ENCODE measurements at places on chromosomes 7 and 10.

DNA sequence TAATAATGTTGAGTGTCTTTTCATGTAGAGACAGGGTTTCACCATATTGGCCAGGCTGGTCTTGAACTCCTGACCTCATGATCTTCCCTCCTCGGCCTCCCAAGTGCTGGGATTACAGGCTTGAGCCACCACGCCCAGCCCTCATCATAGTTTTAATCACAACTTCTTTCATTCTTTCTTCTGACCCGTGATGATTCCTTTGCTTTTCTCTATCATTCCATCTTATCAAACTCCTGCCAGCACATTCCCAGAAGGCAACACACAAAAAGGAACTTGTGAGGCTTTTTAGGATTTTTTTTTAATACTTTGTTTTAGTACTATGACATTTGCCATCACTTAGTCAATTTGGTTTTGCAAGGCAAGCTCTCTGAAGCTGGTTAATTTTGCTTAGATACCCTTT lies 77.5 kb upstream of the MEOX2 start:
- DNase-seq: no peak

DNA sequence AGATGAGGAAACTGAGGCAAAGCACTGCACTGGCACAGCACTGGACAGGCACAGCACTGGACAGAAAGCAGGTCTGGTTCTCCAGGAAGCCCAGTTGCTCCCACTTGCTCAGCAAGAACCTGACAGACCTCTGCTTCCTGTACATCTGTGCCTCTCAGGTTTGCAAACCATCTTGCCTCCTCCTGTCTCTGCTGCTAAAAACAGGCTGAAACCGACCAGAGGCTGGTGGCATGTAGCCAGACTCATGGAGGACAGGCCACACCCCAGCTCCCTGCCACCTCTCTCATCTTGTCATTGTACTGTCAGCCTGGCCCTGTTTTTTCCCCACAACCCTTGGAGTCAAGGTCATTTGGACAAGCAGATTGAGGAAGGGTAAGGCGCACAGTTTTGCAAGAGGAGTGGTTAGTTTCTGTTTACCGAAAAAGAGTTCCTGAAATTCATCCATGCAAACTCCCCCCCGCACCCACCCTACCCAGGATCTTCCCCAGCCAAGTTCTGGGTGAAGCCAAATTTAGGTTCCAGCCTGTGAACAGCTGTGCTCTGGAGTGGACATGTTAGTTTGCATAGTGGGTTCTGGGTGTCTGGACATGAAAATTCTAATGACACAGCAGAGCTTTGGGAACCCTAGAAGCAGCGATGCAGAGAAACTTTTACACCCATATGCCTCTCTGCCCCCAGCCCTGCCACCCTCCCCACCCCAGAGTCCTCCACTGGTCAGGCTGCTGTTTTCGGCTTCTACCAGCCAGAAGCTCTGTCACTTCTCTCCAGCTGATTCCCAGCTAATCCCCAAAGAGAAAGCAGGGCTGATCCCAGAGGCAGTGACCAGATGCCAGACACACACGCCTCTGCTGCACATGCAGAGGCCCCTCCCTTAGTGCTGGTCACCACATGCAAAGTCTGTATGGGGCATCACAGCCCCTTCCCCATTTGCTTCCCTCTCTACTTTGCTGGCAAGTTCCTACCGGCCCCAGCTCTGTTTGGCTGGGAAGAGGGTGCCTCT lies 8.5 kb upstream of the C10orf105 start:
- peak; percentile 55 for DNase-seq

DNA sequence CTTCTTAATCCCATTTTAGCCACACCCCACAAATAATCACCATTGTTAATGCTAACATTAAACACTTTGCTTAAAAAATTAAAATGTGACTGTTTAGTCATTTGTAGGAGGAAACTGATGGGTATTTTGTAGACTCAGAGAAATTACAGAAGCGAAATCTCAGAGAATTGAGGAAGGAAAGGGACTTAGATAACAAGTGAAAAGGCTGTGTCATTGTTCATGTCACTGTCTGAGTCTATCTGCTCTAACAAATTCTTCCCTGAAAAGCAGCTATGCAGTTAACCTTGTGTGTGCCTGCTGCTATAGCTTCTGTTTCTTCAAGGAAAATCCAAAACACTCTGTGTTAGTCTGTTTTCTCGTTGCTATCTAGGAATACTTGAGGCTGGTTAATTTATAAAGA lies 40.9 kb upstream of the PLXDC2 start:
- no peak for DNase-seq

- no peak for DNase-seq
Observed at GRCh38 chr7:151271699-151272355, 23.3 kb upstream of the SMARCD3 start.

- DNase-seq: no peak
Observed at GRCh38 chr7:117124591-117125220, 171.4 kb downstream of the ST7 start.

DNA sequence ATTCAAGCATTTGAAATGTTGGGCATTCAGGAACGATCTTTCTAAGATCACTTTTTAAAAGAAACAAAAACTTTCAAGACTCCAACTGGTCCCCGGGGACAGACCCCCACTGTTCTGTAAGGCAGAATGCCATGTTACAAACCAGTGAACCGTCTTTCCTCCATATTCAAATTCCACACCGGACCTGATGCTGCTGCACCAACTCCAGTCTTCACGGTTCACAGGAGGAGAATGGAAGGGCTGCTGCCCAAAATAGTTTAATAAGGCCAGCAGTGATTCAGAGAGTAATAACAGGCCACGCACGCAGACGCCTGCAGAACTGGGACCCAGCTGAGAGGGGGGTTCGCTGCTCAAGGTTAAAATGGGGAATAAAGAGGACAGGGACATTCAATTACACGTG lies 47.2 kb downstream of the OSBPL3 start:
- no peak for DNase-seq

DNA sequence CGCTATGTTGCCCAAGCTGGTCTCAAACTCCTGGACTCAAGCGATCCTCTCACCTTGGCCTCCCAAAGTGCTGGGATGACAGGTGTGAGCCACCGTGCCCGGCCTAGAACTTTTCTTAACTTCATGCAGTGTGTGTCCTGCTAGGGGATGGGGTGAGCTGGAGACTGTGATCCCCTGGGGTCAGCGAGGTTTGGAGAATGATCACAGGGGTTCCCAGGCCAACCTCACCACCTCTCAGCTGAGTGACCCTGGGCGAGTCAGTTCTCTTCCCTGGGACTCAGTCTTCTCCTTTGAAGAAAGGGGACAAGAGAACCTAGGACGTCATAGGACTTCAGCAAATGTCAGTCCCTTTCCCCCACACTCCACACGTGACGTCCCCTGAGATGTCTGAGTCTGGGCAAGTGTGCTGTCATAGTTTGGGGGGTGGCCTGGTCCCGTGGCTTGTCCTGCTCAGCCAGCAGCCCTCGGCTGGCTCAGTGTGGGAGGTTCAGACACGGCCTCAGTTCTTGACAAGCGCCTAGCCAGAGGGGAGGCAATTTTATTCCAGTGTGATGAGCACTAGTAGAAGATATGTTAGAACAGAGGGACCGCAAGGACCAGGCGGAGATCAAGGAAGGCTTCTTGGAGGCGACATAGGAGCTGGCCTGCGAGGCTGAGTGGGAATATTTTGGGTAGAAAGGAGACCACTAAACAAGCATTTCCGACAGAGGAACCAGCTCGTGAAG lies 43.3 kb upstream of the ELN start:
- no peak for DNase-seq

DNA sequence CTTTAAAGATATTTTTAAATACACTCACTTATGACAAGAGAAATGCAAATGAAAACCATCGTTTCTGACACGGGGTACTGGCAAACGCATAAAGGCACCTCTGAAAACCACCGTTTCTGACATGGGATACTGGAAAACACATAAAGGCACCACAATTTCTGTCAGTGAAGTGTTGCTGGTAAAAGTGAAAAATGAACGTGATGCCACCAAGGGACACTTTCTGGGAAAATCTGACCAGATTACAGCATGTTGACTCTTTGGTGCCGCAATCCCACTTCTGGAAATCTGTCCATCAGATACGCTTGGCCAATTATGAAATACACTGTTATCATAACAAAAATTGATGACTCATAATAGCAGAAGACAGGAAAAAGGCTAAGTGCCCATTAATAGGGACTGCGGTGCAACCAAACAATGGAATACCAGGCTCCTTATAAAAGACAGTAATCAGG lies 131.7 kb downstream of the ZMYND11 start:
- DNase-seq: no peak

- no peak for DNase-seq
Observed at GRCh38 chr10:80622153-80622552, 84.5 kb downstream of the SH2D4B start.

GRCh38 chr7:63071396-63071795 lies 927.3 kb upstream of the ZNF722 start:
- no peak for DNase-seq

DNA sequence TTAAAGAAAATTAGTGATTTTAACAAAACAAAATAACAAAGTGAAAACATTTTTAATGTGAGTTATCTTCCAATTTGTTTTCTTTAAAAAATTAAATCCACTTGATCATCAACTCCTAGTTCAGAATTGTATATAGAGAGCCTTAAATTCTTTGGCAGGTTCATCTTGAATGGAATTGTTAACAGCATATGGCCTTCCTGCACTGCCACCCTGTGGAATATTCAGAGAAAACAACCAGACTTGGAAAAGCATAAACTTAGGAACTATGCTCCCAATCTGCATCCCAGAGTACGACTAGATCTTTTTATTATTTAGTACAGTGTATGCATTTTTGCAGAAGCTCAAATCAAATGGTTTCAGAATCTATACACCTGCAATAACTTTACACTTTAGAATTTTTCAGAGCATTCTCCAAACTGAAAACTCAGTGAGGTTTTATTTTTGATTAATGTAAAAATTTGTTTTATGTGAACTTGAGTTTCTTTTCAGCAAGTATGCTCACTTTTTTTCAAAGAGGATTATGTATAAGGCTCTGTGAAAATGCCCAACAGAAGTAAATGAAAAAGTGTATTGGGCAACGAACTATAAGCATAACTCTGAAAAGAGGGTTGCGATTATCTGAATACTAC lies 44.9 kb upstream of the ANK3 start:
- DNase-seq: peak; percentile 44

DNA sequence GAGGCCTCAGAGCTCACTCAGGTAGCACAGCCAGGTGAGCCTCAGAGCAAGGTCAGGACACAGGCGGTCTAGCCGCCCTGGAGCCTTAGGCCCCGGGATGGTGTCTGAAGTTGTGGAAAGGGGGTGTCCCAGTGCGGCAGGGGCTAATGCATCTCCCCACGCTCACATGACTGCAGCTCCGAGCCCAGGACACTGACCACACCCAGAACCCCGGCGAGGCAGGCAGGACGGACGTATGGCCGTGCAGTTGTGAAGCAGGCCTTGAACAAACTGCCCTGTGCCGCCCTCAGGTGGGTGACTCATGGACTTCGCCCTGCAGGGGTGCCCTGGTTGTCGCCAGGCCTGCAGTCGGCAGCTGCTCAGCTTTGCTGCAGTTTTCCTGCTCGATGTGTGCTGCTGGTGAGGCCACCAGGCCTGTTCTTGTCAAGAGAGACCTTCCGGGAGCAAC lies 5.0 kb upstream of the PRKAR1B start:
- peak; percentile 93 for DNase-seq

DNA sequence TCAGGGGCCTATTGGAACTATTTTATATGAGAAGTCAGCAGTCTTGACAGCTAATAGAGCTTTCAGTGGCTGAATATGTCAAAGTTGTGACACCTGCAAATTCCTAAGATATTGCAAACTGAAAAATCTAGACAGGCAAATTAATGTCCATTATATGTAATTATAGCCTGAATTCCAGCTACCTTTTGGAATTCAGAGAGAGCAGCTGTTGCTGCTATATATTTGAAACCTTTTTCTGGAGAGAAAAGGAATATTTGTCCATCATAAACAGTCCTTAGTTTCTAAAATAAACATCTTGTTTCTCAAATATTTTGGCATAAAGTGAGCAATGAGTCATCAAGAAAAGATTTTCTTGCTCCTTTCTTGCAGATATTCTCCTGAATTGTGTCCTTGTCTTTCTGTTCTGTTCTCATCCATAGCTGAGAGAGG lies 408.9 kb upstream of the SEMA3D start:
- no peak for DNase-seq

GRCh38 chr10:6473430-6473829 lies 106.6 kb downstream of the PRKCQ start:
- DNase-seq: no peak

DNA sequence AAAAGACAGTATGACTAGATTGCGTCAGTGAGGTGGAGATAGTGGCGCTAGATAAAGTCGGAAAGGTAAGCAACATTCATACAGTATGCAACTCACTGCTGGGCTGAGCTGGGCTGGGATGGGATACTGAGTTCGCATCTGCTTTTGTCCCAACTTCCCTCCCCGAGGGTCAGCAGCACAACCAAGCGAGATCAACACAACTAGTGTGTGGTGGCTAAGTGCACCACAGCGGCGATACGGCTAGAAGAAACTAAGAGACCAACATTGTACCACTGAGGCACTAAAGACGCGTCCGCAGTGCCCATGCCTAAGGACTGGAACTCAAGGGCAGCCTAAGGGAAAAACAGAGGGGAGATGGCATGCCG lies 467 bp downstream of the EXOSC1 start:
- no peak for DNase-seq

GRCh38 chr10:69470463-69471384 lies 19.5 kb downstream of the TSPAN15 start:
- no peak for DNase-seq

GRCh38 chr7:68246189-68246633 lies 1249.6 kb downstream of the TYW1 start:
- DNase-seq: no peak

DNA sequence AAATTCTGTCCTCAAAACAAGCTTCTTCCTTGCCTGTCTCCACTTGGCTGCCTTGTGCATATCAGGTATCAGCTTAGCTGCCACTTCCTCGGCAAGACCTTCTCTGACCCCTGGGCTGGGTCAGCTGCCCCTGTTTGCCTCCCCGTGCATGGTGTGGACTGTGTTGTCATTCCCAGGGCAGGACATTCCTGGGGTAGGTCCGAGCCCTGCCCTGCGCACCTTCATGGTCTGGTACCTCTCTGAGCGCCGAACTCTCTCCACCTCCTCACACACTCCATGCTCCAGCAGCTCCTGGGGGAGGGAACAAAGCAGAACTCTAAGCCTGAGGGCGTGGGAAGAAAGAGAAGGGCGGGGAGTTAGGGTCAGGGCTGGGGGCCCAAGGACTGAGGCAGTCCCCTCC lies 3.8 kb downstream of the POLM start:
- DNase-seq: no peak

DNA sequence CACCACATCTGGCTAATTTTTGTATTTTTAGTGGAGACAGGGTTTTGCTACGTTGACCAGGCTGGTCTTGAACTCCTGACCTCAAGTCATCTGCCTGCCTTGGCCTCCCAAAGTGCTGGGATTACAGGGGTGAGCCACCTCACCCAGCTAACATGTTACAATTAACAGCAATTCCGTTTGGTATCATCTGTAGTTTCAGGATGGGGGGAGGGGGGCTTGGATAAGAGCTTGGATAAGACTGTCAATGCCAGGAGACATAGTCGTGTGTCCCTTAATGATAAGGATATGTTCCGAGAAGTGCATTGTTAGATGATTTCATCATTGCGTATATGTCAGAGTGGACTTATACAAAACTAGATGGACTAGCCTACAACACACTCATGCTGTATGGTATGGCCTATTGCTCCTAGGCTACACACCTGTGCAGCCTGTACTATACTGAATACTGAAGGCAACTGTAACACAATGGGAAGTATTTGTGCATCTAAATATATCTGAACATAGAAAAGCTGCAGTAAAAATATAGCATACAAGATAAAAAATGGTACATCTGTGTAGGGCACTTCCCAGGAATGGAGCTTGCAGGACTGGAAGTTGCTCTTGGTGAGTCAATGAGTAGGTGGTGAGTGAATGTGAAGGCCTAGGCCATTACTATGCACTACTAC lies 103.9 kb upstream of the TNS3 start:
- no peak for DNase-seq
